ENCODE measurements at places on chromosomes 2 and 18.

DNA sequence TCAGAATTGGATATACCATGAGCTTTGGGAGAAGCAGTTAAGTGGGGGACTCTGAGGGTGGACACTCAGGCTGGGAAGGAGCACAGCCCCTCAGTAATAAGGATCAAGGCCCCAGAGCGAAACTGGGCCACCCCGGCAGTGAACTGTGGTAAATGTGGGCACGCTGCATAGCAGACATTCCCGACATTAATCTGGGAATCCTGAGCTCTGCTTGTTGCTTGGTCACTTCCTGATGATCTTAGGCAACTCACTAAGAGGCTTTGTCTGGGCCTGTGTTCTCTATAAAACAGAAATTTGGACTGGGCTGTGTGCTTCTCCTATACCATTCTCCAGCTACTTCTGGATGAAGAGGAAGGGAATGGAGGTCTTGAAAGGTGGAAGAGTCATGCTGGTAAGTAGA lies 4.8 kb downstream of the TGFBRAP1 start:
- DNase-seq: no peak

DNA sequence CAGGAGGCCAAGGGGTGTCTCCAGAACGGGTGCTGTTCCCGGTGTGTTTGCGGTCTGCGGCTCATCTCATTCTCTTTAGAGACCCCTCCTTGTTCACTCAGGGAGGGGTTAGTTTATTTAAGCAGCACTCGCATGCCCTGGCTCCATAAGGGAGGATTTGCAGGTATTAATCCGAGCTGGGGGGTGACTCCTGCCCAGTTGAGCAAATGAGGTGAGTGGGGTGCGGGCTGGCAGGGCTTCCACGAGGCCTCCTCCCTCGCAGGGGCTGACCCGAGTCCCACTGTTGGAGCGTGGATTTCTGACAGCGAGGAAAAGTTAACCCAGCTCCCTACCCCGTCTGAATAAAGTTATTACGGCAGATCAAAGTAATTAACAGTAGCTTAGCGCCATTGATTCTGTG lies 371.8 kb upstream of the SALL3 start:
- no peak for DNase-seq

DNA sequence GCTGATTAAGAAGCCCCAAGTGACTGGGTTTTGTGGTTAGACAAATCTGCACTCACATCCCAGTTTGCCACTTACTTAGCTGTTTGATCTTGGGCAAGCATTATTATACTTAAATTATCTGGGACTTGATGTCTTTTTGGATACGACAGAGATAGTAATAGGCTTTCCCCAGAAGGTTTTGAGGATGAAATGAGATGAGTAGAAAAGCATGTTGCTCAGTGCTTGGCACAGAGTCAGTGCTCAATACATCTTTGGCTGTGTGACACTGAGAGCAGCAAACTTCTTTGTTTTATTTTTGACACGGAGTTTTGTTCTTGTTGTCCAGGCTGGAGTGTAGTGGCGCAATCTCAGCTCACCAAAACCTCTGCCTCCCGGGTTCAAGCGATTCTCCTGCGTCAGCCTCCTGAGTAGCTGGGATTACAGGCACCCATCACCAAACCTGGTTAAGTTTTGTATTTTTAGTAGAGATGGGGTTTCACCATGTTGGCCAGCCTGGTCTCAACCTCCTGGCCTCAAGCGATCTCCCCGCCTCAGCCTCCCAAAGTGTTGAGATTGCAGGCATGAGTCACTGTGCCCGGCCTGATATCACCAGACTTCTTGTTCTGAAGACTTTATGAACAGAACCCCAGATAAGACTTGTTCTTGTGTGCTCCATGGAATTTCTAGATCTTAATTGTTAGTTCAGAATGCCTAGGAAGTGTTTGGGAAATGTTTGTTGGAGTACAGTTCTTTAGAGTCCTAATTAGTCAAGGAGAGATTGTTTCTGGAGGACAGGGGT lies 521.2 kb downstream of the SLC4A3 start:
- DNase-seq: no peak

DNA sequence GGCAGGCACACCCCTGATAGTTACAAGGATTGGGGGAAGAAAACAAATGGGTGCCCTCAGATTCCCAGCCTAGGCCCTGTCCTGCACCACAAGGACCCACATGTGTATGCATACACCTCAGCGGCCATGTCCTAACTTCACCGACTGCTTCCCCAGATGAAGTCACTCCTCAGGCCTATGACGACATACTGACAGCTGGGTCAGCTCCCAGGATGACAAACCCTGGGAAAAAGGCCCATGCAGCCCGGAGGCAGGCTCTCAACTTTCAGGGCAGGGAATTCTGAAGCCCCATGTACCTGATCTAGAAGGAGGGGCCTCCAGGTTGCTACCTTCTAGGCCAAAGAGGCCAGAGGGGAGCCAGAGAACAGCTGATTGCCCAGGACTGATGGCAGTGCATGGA lies 11.0 kb upstream of the PLEKHM3 start:
- DNase-seq: no peak

DNA sequence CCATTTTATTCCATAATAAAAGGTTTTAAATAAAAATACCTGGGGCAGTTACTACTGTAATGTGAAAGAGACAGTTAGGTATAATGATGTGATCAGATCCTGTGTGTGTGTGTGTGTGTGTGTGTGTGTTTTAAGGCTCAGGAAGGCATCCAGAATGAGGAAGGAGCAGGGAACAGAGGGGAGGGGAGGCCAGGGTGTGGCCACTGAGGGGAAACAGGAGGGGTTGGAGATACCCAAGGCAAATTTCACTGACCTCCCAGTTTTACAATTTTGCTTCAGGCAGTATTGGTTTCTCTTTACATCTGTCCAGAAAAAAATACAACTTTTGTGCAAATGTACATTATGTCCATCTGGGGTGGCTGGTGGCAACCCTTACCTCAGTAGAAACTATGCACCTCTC lies 163.5 kb upstream of the FBXO11 start:
- DNase-seq: no peak

DNA sequence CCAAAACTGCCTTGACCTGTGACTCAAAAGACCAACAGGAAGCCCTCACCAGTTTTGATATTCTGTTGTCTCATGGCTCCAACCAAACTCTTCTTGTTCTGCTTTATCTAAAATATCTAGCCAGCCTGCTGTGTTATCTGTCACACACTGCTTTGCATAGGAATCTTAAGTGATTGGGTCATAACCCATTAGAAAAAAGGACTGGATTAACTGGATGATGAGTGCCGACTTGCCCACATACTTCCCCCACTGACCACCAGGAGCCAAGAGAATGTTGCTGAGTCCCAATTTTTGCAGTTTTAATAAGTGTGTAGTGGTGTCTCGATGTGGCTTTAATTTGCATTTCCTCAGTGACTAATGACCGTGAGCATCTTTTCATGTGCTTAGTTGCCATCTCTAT lies 6.5 kb downstream of the MOGAT1 start:
- DNase-seq: no peak

DNA sequence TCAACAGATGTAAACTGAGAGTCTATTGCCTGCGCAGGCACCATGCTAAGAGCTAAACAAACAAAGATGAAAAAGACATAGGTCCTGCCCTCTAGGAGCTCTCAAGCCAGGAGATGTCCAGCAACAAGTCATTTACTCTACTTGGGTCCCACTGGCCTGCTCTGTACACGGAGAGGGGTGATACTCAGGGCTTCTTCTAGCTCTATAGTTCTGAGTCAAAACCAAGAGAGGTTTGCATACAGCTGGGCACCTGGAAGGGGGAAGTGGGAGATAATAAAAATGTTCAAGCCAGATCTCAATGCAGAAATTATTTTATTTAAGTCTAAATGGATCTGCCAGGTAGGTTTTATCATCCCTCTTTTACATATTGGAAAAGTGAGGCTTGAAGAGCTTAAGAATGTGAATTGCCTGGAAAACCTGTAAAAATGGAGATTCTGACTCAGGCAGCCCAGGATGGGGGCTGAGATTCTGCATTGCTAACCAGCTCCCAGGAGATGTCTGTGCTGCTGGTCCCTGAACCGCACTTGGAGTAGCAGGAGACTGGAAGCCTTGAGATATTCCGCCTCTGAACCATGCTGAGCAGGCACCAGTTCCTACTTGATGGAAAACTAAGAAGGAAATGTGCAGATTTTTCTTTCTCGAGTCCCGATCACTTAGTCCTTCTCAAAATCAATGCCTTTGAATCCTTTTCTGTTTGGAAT lies 201.1 kb downstream of the PRKCE start:
- DNase-seq: no peak

DNA sequence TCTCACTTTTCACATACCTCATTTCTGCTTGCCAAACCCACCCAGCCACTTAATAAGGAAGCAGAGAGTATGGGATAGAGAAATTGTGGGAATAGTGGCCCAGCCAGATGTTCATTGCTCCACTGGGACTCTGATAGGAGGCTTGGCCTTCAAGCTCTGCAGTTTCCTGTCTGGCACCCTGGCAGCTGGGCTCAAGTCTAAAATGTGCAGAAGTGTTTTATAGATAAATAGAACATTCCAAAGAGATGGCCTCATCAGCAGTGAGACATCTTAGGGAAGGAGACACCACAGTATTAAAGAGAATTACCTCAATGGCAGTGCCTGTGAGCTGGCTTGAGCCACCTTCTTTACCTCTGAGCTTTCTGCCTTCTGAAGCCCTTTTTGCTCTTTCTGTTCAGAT lies 24.7 kb downstream of the COPS7B start:
- no peak for DNase-seq

DNA sequence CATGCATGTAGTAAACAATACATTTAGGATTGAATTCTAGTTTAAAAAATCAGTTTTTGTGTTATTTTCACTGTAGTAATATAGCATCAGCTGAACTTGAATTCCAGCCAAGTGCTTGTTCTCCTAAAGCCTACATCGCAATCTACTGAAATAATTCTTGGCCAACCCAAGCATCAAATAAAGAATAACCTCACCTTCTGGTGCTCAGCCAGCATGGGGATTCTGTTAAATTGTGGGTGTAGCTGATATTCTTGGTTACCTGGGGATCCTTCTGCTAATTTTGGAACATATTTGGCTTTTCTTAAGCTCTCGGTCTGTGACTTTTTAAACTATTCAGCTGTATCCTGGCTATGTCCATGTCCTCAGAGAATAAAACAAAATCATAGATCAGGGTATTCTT lies 248.8 kb downstream of the NRXN1 start:
- DNase-seq: no peak

- DNase-seq: no peak
Measured at GRCh38 chr2:23625726-23626125, 240.7 kb downstream of the KLHL29 start.

DNA sequence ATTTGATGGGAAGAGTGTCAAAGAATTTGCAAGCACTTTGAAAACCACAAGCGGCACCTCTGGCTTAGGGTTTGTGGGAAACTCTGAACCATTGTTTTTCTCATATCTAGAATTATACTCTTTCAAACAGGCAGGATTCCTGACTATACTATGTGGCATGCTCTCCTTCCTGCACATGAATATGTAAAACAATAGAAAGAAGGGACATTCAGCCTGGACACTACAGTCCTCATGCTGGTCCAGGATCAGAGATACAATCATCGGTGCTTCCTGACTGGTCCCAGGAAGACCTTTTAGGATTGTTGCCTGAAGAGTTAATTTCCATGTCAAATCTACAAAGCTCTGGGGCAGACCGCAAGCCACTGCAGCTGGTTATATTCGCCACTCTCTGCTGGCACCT lies 55.7 kb upstream of the RASGRP3 start:
- DNase-seq: no peak

GRCh38 chr2:223921204-223921603 lies 23.9 kb downstream of the WDFY1 start:
- DNase-seq: no peak

GRCh38 chr2:199602271-199602895 lies 144.6 kb upstream of the SATB2 start:
- DNase-seq: no peak

DNA sequence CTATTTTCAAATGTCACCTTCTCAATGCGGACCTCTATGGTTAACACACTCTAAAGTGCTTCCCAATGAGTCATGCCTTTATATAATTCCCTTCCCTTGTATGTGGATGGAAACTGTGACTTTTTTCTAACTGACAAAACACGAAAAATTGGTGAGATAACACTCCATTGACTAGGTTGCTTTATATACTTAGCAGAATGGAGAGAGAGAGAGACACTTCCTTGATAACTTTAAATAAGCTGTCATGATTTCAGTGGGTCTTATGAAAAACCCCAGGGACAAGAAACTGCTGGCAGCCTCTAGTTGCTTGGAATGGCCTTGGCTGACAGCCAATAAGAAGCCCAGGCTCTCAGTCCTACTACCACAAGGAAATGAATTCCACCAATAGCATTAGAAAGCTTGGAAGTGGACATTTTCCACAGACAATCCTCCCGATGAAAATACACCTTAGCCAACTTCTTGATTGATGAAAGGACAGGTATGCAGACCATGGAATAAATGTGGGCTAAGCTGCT lies 322.2 kb downstream of the ZNF804A start:
- no peak for DNase-seq

DNA sequence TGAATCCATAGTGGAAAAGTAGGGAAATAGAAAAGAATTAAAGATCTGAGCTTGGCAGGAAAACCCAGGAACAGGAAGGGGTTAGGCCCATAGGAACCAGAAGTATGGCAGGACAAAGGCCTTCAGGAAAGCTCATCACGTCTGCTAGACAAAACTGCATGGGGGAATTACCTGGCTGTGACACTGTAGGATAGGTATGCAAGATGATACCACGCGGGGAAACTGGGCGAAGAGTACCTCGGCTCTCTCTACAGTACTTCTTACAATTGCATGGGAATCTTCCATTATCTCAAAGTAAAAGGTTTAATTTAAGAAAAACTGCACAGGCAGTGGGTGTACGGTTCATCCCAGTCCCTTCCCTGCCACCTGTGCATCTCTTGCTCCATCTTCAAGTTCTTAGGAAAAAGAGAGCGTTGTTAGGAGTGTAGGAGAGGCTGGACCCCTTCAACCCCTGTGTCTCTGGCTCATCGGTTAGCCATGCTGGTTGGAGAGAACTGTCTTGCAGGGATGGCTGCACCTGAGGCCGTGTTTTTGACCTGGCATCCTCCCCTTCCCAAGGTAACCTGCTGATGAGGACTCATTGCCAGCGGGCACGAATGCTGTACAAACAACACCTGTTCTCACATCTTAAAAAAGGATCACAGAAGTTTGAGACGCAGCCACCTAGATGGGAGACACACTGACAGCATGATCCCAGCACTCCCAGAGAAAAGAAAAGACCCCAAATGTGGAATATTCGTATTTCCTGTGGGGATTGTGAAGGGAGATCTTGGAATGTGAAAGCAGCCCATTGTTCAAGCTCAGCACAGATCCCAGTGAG lies 120.5 kb upstream of the COPS8 start:
- no peak for DNase-seq

DNA sequence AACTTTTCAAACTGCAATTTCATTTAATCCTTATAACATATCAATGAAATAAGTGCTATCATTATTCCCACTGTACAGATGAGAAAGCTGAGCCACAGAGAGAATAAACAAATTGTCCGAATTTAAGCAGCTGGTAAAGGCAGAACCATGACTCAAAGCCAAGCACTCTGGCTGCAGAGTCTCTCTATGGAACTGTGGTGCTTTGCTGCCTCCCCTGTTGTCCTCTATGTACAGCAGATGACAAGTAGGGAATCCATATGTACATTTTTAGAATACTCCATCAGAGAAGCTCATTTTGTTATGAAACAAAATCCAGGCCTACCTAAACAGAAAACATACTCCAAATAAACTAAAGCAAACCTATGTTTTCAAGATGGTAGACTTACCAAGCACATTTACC lies 45.1 kb downstream of the FARSB start:
- no peak for DNase-seq

GRCh38 chr2:96250188-96250587 lies 15.6 kb downstream of the TMEM127 start:
- DNase-seq: no peak
